ENCODE measurements at places on chromosomes 3 and 15. TPM values are rescaled to one million over a fixed set of nuclear protein-coding genes. Genes with fewer than 3 reads are reported as not detected.

GRCh38 chr3:13515786-13516759, 32.9 kb upstream of the FBLN2 start:
- no peak for DNase-seq

DNA sequence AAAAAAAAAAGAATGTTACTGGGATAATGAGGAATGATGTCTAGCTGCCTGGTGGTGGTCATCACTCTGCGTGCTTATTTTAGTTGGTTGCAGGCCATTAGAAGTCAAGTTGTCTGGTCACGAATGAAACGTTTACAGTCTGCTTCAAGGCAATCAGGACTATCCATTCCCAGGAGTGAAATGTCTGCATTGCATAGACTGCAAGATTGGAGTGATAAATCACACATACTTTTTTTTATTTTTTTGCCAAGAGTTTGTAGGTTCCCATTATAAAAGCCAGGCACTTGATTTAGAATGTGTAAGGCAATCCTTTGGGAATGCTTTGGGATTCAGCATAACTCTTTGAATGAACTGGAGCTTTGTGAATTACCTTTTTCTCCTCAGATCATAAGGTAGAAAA, 132.3 kb downstream of the STAC start:
- no peak for DNase-seq

GRCh38 chr3:141307351-141308059, 60.8 kb upstream of the ZBTB38 start:
- no peak for DNase-seq

DNA sequence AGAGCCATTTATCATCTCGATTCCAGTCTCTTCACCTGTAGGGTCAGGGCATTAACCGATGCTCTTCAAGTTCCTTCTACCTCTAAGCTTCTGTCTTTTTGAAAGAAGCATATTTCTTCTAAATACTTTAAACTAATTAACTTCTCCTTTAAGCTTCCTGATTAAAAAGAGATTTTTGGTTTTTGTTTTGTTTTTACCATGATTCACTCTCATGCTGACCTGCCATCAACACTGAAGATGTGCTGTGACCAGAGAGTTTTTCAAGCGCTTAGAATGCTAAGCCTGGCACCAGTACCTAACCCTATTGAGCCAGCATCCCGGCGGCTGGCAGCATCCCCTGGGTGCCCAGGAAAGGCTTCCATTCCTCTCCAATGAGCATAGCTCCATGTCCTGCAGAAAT, 89.3 kb downstream of the FOXP1 start:
- DNase-seq: no peak

GRCh38 chr3:128572644-128573105, 77.9 kb downstream of the RPN1 start:
- no peak for DNase-seq

DNA sequence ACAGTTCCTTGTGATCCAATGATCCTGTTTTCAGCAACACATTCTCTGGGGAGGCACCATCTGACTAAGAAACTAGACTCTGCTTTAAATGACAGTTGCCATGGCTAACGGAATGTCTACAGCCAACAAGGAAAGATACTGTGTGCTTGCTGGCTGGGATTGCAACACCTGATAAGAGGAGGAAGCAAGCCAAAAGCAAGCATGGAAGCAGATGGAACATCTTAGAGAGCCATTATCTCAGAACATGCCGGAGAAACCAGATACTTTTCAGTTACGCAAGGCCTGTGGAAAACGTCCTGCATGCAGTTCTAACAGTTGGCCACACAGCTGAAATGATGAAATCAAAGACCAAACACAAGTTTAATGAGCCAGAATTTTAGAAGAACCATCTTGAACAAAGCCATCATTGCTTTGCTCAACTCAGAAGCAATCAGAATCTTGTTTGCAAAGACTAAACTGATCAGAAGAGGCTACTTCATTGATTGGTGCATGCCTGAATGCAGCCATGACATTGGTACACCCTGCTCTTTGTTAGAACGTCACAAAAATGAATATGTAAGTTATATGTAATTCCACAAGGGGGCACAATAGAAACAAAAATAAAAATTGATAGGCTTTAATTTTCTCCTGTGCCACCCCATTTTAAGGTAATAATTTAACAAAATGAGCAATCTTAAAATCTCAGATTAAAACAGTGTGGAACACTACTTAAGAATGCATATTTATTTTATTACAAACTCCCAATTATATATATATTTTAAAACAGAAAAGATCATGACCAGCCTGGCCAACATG, 50.8 kb downstream of the GXYLT2 start:
- DNase-seq: peak; percentile 12

DNA sequence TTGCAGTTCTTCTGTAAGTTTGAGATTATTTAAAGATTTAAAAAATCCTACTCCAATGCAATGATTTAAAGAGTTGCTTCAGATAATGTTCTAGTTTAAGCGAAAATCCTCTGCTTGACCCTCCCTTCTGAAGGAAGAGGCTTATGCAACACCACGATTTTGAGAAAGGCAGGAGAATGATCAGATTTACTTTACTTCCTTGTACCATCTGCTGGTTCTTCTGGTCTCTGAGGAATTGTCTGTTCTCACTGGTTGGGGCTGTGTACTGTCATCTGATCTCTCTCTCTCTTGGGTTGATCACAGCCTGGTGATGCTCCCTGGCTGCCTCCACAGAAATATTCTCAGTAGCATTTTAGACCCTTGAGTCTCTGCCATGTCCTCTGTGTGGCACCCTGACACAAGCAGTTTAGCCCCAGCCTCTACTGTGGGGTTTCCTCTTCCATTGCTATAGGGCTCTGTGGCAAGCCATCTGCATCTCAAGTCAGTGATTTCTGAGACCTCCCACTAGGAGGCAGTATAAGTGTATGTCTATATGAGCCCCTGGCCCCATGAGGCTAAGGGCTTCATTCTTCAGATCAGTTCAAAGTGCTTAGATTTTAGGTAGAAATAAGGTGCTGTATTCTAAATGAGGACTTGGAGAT, 50.8 kb upstream of the PLAAT1 start:
- DNase-seq: peak; percentile 13

- no peak for DNase-seq
Measured at GRCh38 chr3:61452535-61453090, 108.8 kb upstream of the PTPRG start.

- no peak for DNase-seq
Measured at GRCh38 chr15:88391700-88392099, 75.5 kb downstream of the MRPL46 start.

DNA sequence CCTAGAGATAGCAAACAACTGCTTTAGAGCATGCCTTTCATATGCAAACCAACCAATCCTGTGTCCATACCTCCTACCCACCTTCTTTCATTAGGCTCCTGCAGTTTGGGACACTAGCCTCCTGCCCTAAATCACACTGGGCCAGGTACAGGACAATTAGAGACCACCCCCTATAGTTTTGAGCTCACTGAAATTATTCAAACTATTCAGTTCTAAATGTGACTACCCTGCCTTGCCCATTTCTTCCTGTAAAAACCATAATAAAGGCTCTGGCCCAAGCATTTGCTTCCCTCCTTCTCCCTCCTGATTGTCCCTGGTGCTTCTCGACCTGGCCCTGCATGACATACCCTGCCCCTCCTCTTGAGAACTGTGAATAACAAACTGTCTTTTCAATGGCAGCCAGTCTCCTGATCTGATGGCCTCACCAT, 31.4 kb upstream of the LRIG1 start:
- DNase-seq: no peak

DNA sequence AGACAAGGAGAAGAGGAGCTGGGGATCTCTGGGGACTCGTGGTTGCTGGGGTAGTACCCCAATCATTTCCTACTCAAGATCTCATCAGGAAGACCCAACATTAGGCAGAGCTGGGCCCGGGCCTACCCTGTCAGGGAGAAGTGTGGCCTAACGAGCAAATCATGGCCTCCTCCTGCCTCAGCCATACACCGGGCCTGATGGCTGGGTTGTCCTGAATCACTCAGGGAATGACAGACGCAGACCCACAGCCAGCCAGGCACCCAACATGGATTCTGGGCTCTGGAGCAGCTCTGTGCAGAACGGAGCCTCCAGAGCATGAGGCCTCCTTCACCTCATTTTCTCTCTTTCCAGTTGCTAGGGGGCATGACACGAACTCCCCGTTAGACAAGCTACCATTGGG, 19.7 kb downstream of the ITGA11 start:
- DNase-seq: no peak

DNA sequence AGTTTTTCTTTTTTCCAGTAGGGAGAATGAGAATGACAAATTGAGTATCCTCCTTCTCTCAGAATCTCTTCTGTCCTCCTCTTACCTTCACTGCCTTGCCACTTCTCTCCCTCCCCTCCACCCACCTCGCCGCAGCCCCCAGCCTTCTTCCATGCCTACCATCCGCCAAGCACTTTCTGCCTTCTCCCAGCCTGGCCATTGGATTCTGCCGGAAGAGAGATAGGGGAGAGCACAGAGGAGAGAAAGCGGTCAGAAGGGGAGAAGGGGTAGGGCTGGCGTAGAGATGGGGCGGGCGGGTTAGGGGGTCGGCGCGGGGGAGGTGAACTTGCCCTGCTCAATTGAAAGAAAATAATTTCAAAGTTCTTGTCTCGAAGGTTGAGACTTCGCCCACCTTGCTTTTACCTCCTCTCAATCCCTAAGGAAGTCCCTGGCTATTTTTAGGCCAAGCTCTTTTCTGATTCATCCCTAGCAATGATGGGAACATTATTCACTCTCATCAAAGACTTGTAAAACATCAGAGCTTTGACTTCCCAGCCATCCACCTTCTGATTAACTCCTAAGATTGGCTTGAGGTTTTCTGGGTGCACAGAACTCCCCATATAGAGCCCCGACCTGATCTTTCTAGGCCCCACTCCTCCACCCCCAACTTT, 811 bp downstream of the C3orf52 start:
- DNase-seq: no peak

DNA sequence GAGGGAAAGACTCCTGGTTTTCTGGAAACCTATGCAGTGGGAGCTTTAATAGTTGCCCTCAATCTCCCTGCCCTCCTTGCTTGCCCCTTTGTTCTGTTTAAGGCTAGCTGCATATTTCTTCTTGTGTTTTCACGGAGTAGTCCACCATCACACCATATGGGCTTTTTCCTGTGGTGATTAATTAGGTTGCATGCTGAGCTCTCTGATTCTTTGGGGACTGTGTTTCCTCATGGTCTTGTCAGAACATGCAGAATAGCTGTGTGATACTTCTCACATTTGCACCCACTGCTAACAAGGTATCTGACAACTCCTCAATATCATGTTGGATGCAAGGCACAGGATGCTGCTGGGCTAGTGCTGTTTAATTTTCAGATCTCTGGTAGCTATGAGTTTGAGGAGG, 139.6 kb downstream of the PTPRG start:
- no peak for DNase-seq

DNA sequence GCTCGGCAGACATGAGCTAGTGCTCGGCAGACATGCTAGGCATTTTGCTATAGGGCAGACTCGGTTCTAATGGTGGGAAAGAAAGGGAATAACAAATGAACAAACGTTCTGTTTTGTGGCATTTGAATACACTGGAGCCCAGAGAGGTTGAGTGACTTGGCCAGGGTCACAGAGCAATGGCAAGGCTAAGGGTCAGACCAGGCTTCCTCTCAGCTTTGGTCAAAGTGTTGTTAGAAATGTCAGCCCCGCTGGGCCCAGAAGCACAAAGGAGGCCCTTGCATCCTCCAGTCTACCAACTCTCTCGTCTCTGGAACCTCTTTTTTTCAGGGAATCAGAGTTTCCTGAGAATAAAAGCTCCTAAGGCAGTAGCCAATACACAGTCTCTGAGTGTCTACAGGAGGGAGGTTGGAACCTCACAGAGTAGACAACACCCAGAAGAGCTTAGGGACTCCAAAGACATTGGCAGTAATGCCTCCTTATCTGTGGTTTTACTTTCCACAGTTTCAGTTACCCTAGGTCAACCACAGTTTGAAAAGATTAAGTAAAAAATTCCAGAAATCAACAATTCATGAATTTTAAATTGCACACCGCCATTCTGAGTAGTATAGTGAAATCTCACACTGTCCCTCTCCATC, 47.3 kb downstream of the SSUH2 start:
- DNase-seq: no peak

DNA sequence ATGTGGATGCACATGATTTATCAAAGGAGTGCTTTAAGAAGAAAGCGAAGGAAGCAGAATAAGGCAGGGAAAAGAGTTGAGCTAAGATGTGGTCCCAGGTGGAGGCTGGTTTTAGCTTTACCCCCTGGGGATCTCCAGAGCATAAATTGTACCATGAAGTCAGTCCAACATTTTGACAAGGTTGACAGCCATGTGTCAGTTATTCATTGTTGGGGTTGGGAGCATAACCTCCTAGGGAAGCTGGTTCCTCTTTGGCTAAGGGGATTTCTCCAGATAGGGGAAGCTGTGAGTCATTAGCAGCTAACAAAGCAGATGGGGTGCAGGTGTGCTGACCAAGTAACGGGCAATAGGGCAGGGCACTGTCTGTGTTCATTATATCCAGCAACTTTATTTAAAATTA, 123.7 kb upstream of the IGSF10 start:
- DNase-seq: no peak

- no peak for DNase-seq
Measured at GRCh38 chr15:60917461-60918145, 311.5 kb downstream of the RORA start.

DNA sequence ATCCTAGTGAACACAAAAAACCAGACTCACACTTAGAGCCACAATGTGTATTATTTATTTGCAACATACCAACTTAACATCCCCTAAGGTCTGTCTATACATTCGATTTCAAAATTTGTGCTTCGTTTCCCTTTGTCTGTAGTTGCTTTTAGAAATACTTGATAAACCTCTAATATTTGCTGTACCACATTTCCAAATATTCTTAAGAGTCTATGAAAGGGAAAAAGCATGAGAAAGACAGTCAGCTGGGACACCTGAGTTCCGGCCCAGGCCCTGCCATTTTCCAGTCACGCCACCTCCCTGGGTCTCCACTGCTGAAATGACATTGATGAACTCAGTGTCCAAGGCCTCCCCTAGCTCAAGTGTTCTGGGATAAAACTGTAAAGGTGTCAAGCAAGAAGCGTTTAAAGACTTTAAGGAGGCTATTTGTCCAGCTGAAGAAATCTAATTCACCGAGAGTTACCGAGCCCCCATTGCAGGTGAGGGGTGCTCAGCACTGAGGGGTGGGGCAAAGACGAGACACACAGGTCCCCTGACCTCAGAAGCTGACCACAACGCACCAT, 26.6 kb downstream of the LRRC2 start:
- no peak for DNase-seq

DNA sequence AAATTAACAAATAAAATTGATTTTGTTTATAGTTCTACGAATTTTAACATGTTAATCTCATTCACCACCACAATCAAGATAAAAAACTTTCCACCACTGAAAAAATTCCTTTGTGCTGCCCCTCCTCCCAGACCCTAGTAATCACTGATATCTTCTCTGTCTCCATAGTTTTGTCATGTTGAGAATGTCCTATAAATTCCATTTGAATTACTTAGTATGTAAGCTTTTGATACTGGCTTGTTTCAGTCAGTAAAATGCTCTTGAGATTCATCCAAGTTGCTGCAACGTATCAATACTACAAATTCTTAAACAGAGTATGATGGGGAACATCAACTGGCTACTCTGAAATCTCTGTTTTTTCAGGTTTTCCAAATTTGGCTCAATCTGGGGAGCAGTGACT, 129.6 kb downstream of the CTNNB1 start:
- no peak for DNase-seq

LDHAL6B gene
- not detected for total RNA-seq

RLBP1 gene
- 6.3 TPM for total RNA-seq

VGLL4 gene
- 90.2 TPM for total RNA-seq

Measured in neural crest cell (in vitro differentiated cells).